ENCODE measurements at places on chromosomes 2 and 18.

DNA sequence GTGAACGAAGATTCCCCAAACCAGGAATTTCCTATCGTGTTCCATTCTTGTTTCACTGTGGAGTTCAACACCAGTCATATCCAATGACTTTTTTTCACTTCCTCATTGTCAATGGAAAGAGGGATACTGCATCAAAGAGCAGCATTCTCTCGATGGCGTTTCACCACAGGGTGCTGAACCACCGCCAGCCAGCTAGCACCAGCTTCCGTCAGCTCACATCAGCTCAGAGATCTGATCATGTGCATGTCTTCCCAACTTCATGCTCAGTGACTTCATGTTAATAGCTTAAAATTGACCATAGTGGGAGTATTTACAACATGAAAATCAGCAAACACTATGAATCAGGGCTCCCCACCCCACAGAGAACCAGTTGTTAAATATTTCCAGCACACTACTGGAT, 359.9 kb downstream of the TNS1 start:
- no peak for DNase-seq

DNA sequence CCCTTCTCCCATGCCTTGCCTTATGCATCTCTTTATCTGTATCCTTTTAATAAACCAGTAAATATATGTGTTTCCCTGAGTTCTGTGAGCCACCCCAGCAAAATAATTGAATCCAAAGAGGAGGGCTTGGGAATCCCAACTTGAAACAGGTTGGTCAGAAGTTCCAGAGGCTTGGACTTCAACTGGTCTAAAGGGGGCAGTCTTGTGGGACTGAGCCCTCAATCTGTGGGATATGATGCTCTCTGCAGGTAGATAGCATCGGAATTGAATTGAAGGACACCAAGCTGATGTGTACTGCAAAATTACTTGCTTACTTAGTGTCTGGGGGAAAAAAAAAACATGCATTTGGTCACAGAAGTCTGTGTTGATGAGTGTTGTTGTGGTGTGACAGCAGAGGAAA, 1033.5 kb upstream of the TMEFF2 start:
- DNase-seq = no peak

GRCh38 chr2:13584020-13584419, 867.3 kb downstream of the TRIB2 start:
- DNase-seq = no peak

DNA sequence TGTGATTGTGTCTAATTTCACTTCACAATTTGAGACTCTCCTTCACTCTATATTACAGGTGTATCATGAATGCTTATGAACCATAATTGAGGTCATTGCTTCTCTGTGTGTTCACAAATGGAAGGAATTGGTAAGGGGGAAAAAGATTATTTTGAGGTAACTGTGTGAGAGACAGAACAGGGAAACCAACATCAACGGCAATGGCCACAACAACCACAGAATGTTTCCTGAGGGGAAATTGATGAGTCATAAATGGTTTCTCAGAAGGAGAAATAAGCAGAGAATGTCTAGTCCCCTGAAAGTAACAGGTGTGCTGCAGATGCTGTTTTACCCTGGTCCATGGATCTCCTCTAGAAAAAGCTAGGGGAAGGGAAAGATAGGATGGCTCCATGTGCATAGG, 361.2 kb upstream of the GALNT5 start:
- no peak for DNase-seq

DNA sequence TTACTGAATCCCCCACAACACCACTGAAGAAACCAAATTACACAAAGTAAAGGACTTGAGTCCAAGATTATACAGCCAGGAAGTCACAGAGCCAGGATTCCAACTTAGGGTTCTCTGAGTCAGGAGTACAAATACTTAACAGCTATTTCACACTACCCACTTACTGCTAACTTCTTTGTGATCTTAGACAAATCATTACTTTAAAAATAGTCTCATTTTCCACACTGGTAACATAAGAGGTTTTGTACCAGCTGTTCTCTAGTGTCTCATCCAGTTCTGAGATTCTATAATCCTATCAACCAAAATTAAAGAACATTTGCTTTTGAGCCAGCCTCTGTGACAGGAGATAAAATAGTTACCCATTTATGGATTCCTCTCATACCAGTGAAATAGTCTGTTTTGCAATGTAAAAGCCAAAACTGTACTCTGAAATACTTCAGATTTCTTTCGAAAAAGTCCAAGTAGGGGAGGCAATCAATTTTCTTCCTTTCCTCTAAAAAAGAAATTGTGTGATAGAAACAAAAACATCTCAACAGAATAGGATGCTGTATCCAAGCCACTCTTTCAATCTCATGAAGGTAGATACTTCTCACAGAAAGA, 157.6 kb downstream of the LRATD1 start:
- no peak for DNase-seq

GRCh38 chr2:27831279-27832050, 58.7 kb downstream of the RBKS start:
- no peak for DNase-seq

GRCh38 chr18:26618135-26618534, 69.8 kb upstream of the KCTD1 start:
- no peak for DNase-seq

GRCh38 chr2:188765522-188766470, 208.4 kb upstream of the COL3A1 start:
- no peak for DNase-seq

GRCh38 chr2:203972066-203972465, 35.5 kb downstream of the ICOS start:
- DNase-seq = no peak

- DNase-seq = no peak
Observed at GRCh38 chr18:55500316-55501086, 87.5 kb downstream of the TCF4 start.

GRCh38 chr2:134021830-134022524, 231.9 kb upstream of the MGAT5 start:
- DNase-seq = no peak

DNA sequence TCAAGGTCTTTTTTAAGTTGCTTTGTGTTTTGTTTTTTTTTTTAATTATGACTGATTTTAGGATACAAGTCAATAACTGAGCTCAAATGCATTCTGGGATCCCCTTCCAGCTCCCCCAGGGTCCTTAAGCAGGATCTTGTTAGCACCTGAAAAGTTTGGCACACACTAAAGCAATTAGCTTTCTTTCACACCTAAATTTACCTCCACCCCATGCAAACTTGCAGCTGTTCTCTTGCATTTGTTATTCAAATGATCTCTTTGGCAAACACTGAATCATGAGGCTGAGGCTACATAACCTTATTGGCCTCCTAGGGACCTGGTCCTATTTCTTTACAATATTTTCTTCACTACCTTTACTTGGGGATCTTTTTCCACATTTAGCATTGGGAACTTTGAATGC, 2026.1 kb upstream of the CELF4 start:
- DNase-seq = peak; percentile 3

DNA sequence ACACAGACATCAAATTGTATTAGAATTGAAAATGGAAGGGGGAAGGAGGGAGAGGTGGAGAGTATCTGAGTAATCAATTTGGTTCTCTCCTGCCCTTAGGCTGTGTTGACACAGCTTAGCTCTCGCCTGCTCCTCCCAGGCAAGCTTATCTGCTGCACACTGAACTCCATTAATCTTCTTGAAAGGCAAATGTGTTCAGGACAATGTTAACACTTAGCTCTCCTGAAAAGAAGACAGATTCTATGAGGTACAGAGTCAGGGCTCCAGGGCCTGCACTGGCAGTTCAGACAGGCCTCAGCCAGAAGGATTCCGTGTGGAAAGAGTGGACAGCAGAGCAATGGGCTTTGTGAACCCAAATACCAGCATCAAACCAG, 430.0 kb upstream of the TNP1 start:
- DNase-seq = no peak

DNA sequence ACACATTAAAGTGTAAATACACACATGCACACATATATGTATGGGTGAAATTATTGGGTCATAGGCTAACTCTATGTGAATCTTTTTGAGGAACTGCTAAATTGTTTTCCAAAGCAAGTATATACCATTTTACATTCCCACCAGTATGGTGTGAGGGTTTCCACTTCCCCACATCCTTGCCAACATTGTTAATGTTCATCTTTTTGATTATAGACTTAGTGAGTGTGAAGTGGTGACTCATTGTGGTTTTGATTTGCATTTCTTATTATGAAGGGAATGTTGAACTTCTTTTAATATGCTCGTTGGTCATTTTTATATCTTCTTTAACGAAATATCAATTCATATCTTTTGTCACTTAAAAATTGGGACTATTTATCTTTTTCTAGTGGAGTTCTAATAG, 181.8 kb upstream of the GCFC2 start:
- DNase-seq = no peak

DNA sequence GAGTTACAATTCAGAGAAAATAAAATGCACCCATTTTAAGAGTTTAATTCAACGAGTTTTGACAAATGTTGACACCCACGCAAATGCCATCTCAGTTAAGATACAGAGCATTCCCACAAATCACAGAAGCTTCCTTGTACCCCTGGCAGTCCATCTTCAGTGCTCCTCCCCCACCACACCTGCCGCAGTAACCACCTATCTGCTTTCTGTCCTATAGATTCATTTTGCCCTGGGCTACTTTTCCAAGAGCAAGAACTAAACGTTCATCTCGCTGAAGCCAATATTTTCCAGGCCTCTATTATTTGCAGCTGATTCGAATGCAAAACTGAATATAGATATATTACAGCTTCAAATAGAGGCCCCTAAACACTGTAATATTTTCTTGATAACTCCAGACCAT, 13.4 kb upstream of the HPCAL1 start:
- DNase-seq = no peak

DNA sequence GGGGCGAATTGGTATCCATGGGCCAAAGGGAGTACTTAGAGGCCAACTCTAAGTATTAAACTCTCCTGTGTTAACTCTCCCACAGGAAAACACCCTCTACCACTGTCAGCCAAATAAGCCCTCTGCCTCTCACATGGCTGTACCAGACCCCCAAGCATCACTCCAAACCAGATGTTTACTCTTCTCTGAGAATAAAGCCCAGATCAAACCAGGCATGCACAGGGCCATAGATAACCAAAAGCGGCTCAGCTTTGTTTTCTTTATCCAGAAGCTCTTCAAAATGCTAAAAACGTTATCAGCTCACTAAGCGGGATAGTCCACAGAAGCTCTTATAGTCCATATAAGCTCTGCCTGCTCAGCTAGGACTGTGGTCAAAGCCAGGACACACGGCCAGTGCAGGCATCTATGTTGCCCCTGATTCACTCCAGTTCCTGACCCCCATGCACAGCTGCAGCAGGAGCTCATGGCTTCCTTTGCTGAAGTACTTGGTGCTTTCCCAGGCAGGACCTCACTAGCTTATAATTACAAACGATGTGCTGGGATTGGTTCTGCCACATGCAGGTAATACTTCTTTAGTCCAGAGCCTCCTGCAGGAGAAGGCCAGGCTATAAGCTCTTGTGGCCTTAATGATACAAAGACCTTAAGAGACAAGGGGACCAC, 21.0 kb upstream of the SEMA4C start:
- DNase-seq = no peak

GRCh38 chr2:41431756-41432155, 616.1 kb upstream of the PKDCC start:
- no peak for DNase-seq

DNA sequence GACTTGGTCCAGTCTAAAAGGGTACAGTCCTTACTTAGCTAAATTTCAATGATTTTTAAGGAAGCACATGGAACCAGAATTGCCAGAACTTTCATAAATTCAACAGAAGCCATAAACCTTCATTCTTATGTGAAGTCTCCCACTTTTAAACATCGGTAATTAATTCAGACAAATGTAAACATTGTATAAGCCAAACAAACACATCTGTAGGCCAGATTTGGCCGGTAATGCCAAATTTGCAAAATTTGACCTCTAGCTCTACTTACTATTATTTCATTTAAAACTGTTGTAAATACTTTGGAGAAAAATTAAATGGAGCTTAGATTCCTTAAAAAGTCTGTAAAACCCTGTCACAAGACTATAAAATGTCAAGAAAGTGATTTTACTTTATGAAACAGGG, 83.2 kb upstream of the GALNT5 start:
- no peak for DNase-seq

DNA sequence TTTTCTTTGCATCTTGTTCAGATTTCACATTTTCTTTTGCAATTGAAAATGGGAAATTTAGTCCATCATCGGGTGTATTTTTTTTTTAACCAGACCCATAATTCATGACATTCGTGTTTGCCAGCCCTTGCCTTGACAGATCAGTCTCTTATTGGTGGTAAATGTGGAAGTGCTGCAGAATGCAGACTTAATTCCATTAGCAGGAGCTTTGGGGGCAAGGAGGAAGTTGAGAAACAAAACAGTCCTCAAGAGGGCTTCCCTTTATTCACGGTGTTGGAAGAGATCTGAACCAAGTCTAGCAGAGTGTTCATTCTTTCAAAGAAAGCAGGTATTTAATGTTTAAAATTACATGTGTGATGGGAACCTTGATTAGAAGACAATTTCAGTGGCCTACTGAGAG, 16.6 kb upstream of the RPE start:
- DNase-seq = no peak

DNA sequence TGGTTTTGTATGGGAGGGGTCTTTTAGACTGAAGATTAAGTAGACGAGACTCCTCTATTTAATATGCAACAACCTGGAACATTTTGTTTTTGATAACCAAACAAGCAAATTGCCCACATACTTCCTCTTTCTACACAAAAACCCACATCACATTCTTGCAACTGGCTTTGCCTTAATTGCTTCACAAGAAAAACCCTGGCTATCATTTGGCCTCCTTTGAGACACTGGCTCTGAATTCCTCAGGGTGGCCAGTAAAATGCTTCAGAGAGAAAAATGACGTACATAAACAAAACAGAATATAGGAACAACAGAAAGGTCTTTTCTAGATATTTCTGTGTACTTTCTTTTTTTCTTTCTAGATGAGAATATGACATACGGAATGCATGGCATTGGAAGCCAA, 103.0 kb downstream of the TRIB2 start:
- no peak for DNase-seq

DNA sequence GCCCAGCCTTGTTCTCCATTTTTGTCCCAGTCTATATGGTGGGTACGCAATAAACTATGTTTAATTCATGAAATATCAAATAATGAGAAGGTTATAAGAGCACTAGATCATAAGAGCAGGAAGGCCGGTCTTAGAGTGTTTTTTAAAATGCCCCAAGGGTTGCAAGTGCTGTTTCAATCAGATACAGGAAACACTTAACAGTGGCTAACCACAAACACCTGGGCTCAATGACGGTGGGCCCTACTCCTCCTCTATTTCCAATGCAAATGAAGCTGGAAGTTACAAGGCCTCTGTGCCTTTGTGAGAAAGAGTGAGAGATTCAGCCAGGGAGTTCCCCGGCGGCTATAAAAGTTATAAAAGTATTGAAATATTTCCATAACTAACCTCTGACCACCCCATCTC, 18.9 kb upstream of the WDR33 start:
- DNase-seq = peak; percentile 77

GRCh38 chr2:181203412-181203811, 223.0 kb downstream of the UBE2E3 start:
- DNase-seq = no peak

Measured in NCI-H1048 (cell line).